ENCODE measurements at places on chromosomes 13 and 19. TPM values are rescaled to one million over a fixed set of nuclear protein-coding genes. Genes with fewer than 3 reads are reported as not detected.

NLRP5 gene
- not detected for total RNA-seq

KL gene
- not detected for total RNA-seq

GFY gene
- not detected for total RNA-seq

DNA sequence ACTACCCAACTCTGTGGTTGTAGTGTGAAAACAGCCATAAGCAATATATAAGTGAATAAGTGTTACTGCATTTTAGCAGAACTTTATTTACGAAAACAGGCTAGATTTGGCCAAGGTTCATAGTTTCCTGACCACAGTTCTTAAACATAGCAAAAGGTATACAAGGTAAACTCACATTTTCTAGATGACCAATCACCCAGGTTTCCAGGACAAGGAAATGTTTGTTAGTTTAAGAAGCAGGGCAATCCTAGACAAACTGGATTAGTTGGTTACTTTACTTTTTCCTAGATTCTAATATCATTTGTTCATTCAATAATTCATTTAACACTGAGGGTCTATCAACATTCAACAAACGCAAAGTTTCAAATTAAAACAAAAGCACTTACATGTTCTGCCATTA, 201.7 kb downstream of the SPRY2 start:
- DNase-seq, result no peak

- DNase-seq, result peak; percentile 98
Measured at GRCh38 chr19:31214086-31214485, 135.2 kb downstream of the TSHZ3 start.

SHD gene
- not detected for total RNA-seq

DNA sequence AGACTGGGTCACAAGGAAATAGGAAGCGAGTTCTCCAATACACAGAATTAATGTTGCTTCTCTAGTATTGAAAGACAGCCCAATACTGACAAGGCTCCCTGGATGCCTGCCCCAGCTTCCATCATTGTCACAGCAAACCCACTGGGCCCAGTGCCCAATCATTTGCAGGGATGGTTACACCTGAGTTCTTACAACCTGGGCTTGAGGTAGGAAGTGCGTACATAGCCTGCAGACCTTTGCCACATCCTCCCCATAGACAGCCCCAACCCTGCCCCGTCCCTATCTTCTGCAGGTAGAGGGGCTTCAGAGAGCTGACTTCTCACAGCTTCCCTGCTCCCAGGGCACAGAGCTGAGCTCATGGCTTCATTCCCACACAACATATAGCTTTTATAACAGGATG, 108.1 kb upstream of the UBL3 start:
- DNase-seq, result no peak

GRCh38 chr19:51059715-51060114, 5.2 kb downstream of the KLK13 start:
- DNase-seq, result no peak

DNA sequence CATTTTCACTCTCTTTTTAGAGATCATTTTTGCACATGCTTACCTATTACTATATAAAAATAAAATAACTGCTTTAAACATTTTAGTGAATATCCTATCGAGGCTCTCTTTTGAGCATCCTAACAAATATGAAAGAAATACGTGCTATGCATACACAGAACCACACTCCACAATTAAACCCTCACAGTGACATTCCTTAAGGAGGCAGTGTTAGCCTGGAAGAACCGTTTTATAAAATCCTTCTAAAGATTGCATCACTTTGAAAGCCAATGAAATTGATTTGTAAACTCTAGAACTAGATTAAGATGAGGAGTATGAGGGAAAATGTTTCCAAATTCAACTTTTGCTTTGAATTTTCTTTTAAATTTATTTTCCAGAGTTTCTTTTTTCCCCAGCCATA, 11.1 kb upstream of the ENOX1 start:
- no peak for DNase-seq

DNA sequence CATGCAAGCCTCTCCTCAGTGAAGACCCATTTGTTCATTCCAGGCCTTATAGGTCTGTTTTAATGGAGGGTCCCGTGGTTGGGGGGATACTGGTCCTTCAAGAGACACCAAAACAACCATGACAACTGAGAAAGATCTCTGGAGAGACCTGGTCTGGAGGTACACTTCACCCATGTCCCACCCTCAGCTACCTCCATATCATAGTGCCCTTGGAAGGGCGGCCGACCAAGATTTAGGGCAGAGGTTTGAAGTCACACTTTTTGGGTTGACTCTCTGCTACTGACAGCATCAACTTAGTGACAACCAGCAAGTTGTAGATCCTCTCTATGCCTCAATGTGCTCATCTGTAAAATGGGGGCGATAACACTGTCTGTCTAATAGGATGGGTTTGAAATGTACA, 177.3 kb downstream of the TSHZ3 start:
- DNase-seq, result no peak

DNA sequence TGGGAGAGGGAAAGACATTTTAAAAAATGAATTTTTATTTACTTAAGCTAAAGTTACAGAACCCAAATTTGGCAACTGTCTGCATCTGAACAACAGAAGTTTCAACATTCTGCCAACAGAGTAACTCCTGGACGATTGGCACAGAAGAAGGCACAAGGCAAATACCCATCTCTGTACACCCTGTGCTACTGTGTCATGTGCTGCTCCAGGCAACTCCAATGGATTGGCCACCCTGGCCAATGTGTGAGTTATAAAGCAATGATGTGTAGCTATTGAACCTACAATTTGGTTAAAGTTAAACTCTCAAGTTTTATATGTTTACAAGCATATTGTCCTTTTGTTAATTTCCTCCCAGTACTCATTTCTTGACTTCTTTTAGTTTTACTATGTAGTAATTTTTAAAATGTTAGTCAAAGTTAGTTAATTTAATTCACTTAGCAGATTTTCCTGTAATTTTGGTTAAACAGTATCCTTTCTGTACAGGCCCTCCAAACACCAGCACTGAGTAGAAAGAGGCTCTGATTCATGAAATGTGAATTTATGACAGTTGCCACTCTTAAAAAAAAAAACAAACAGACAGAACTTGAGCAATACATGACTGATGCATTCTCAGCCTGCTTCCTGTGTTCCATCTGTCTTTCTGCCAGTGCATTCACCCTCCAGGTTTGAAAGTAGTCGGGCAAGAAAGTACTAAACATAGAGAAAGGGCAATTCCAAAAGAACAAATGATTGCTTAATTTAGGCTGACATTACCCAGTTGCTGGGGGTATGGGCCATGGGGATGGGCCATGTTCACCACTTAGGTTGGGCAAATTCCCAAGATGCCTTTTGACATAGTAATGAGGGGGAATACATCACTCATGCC, 5.9 kb downstream of the STARD13 start:
- peak; percentile 94 for DNase-seq

CEACAM20 gene
- not detected for total RNA-seq

Measured in MCF 10A (cell line).